AML-193 (cell line): ENCODE measurements at places on chromosomes 7 and 10.

GRCh38 chr7:98991141-98991540 lies 112.8 kb downstream of the TRRAP start:
- DNase-seq = no peak

- DNase-seq = no peak
Observed at GRCh38 chr7:157574120-157574825, 237.5 kb downstream of the DNAJB6 start.

DNA sequence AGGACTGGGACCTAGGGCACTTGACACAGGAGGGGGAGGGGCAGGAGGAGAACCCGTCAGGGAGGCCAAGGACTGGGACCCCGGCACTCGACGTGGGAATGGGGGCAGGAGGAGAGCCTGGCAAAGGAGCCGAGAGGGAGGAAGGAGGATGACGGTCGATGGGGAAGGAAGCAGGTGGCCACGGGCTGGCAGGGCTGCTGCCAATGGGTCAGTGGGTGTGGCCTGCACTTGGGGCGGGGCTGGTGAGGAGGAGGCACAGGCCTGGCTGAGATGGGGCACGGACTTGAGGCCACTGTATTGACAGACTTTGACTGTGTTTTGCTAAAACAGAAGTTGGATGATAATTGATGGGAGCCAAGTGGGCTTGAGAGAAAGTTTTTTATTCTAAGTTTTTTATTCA lies 68.9 kb downstream of the RBM33 start:
- no peak for DNase-seq

GRCh38 chr7:119643558-119643957 lies 629.4 kb upstream of the KCND2 start:
- DNase-seq = no peak

DNA sequence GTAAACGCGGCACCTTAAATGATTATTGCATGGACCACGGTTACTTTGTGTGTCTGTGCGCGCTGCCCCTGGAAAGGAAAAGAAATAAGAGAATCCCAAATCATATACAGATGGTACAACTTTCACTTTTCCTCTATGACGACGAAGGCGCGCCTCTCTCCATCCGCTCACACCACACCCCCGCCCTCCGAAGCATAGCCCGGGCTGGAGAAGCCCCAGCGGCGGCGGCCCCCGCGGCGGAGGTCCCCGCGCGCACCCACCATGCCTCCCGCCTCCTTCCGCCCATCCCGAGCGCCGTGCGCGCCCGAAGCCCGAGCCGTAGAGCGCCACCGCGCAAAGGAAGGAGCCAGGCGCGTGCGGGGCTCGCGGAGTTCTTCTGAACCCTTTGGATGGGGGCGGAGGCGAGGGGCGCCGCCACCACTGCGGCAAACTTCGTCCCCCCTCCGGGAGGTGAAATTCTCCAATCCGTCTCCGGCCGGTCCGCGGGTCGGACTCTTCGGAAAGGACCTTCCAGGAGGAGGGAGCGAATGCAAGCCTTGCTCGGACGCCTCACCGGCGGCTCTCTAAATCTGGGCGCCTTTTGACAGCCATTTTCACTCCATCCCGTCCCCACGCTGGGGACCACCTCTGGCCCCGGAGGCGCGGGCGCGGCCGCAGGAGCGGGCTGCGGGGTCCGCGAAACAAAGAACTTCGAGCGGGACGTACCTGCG lies 588 bp downstream of the GLI3 start:
- DNase-seq = no peak

GRCh38 chr7:27329909-27330308 lies 87.3 kb downstream of the EVX1 start:
- DNase-seq = no peak

DNA sequence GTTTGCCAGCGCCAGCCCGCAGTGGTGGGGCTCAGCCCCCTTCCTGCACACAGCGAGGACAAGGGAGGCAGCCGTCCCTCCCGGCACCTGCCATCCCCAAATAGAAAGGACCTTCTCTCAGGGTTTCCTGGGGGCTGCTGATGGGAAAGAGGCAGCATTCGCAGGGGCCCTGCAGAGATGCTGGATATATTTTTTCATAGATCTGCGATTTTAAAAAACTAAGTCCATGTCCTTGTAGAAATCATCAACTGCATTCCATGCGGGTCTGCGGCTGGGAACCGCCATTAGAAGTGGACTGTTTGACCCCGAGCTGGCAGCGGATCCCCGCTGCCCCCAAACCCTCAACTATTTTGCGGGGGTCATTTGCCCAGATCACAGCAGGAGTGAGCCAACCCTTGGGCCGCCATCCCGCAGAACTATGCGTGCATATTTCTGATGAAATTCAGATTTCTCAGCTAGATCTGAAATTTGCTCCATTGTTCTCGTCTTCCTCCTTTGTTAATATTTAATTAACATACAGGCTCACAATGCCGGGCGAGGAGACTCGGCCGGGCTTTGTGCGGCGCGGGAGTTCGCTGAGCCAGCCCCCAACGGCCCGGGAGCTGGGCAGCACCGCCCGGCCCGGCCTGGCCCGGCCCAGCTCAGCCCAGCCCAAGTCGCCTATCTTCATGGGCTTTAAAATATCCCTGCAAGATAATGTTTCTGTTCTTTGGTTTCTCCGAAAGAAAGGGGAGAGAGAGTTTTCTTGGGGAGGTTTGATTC lies 2.0 kb downstream of the EN2 start:
- no peak for DNase-seq

DNA sequence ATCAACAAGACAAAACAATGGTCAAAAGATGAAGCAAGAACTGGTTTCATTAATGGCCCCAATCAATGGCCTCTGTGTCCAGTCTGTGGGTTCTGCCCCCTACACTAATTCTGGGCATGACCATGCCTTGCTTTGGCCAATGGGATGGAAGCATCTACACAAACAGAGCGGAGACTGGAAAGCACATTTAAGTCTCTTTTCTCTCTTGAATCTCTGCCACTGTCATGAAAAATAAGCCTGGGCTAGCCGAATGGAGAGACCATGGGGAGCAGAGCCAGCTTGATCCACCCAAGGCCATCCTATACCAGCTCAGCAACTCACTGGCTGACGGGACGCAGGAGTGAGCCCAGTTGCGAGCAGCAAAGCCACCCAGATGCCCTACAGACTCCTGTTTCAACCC lies 30.9 kb downstream of the ANKRD16 start:
- DNase-seq = no peak

DNA sequence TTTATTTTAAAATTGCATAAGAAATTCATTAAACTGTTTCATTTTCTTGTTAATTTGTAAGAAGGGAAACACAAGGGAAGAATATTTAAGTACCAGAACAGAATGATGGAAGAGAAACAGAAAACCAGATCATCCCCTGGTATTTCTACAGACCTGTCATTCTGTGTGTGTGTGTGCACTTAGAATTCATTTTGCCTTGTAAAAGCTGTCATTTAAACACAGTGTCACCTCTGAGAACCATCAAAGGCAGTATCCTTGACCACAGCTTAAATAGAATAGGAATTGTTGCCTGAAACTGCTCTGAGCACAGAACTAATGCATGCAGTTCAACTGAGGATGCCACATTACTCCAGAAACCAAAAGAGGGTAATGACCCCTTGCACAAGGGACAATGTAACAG lies 6.8 kb upstream of the CRPPA start:
- DNase-seq = no peak

- no peak for DNase-seq
Observed at GRCh38 chr7:77455321-77455720, 39.2 kb upstream of the GSAP start.
